ENCODE measurements at places on chromosomes 5 and 9.

DNA sequence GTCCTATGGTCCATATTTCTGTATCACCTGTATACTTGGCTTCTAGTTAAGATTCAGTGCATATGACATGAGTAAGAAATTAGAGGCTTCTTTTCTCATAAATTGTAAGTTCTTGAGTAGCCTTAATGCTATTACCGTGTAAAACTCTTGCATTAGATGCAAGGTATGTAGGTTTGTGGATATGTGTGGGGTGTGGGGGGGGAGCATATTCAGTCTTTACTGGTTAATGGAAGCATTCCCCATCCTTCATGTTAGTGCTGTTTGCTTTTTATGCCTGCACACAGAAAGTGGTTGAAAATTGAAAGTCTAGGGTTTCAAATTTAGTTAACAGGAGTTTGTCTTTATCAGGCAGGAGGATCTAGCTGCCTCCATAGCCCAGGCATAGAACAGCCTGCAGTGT is 16.1 kb downstream of the RAI14 start:
- no peak for DNase-seq

- DNase-seq = no peak
Measured at GRCh38 chr5:171970826-171971225, 35.6 kb downstream of the FBXW11 start.

DNA sequence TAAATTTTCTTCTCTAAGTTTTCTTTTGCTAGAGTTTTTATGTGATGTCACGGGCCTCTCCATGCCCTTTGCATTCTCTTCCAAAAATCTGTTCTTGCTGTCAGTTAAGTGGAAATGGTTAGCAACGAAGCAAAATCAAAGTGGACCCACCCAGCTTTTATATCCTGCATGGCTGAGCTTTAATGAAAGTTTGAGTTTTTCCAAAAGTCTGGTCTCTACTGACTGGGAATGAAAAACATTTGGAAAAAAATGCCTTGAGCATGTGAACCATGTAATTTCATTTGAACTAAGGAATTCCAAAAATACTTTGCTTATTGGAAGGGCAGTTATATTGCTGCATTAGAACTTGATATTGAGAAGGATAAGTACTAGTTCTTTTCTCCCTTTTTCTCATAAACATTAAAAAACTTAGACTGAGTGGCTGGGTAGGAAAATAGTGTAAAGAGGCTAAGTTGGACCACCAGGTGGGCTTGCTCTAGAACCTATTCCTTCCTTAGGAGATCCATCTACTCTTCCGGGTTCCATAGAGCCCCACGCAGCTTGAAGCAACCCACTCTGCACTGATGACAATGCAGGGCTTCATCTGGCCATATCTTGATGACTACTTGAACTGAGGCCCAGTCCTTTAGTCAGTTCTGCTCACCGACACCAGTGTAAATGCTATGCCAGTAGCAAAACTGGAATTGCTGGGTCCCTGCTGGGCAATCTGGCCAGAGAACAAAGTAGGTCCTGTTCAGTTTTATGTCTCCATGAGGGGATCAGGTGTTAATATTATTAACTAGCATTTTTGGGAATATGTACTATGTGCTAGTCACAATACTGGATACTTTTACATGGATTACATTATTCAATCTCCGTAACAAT is 17.4 kb upstream of the RIC1 start:
- no peak for DNase-seq

DNA sequence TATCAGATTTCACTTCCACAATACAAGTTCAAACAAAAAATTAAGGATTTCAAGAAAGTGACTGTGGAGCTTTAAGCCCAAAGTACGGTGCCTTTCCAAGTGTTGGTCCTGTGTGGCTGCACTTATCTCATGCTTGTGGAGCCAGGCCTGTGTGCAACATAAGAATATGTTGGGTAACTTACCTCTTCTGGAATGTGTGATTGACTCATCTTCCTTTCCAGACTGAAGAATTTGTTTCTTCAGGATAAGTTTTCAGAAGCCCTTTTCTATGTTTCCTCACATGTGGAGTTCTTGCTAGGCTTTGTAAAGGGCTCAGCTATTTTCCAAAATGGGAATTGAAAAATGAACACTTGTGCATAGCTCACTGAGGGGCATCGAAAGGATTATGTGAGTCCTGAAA is 485.1 kb upstream of the PAPPA start:
- no peak for DNase-seq

- no peak for DNase-seq
Measured at GRCh38 chr9:116951588-116952435, 264.7 kb downstream of the TRIM32 start.

DNA sequence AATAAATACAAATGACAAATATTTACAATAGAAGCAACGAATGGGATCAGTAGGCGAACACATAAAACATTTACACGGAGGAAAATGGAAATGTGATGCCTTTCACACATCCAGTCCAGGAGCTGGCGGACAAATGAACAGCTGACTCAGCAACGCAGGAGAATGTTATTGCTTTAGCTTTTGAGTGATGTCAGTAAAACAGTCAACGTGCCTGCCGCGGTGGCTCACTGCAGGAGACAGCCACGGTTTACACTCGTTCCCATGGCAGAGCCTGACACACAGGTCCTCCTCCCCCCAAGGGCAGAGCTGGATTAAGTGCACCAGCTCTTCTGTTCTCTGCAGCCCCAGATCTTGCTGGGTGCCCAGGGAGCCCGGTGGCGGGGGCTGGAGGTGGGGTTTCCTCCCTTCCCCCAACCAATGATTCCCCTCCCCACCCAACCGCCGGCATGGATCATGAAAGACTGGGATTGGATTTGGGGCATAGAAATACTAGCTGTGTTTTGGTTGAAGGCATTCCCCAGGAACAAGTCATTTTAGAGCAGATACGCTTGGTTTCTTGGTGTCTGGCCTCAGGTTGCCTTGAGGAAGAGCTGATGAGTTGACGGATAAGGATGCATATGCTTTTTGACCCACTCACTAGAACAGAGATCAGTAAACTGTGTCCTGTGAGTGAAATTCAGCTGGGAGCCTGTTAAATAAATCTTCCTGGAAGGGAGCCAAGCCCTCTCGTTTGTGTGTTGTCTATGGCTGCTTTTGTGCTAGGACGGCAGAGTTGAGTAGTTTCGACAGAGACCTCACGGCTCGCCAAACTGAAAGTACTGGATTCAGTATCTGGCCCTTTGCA is 12.5 kb downstream of the STC2 start:
- no peak for DNase-seq

DNA sequence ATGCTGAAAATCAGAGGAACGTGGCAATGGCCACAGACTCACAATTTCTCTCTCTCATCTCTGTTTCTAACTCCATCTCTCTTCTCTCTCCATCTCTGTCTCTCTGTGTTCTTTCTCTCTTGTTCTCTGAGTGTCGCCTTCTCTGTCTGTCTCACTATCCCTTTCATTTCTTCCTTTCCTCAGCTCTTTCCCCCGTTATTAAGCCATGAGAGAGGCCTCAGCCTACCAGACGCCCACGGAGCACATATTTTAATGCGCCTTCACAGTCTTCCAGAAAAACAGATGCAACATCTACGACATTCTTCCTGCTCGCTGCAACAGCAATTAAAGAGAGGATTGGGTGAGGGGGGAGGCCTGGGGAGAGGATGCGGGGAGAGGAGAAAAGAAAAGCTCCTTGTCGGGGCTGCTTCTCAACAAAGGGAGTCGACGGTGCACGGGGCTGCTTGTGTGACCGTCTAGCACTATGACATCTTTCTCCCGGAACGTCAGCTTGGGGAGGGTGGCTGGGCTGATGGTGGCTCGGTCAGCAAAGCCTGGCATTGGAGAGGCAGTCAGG is 37.7 kb upstream of the NEURL1B start:
- DNase-seq = no peak

- no peak for DNase-seq
Measured at GRCh38 chr9:13383216-13383615, 103.7 kb upstream of the MPDZ start.

GRCh38 chr9:17191082-17191481 is 56.2 kb downstream of the CNTLN start:
- no peak for DNase-seq

- DNase-seq = no peak
Measured at GRCh38 chr5:67265951-67266350, 69.4 kb upstream of the CD180 start.

DNA sequence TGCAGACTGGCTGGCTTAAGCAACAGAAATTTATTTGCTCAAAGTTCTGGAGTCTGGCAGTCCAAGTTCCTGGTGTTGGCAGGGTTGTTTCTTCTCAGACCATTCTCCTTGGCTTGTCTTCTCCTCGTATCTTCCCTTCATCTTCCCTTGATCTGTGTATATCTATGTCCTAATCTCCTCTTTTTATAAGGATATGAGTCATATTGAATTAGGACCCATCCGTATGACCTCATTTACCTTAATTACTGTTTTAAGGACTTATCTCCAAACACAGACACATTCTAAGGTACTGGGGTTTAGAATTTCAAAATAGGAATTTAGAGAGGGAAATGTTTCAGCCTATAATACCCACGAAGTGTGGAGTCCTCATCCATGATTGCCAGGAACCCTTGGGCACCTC is 13.1 kb upstream of the LPAR1 start:
- no peak for DNase-seq

- no peak for DNase-seq
Measured at GRCh38 chr5:52928689-52929088, 60.5 kb upstream of the ITGA2 start.

DNA sequence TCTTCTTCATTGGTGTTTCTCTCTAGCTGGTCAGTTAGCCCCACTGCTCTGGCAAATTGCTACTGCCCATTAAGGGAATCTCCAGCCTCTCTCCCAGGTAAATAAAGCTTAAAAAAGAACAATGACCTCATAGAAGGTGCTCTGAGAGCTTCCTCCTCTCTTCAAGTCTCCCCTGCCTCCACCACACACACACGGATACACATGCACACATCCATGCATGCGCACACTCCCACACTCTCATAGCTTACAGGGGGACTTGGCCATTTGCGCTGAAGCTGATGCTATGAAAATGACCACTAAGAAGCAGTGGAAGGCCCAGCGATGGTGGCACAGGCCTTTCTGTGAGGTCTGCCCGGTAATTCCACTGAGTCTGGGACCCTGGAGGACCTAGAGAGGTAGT is 250.9 kb downstream of the AOPEP start:
- no peak for DNase-seq

- no peak for DNase-seq
Measured at GRCh38 chr5:92147798-92148197, 764.7 kb upstream of the ARRDC3 start.

DNA sequence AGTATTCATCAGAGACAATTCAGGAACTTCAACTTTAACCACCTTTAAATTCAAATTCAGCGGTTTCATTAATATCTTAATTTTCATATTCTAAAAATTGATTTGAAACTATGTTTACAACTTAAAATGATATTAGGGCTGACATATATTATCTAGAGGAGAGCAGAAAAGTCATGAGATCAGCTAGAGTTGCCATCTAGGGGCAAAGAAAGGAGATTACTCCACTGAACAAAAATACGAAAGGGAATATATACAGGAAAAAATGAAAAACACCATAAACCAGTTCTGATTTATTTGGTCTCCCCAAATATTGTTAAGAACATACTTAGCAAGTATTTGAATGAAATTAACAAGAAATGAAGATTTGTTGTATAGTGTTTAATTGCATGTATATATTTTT is 946.3 kb downstream of the DTWD2 start:
- no peak for DNase-seq

GRCh38 chr5:154278908-154279307 is 88.4 kb downstream of the GALNT10 start:
- DNase-seq = no peak

- DNase-seq = no peak
Measured at GRCh38 chr5:126919566-126919965, 110.8 kb downstream of the MARCHF3 start.

- DNase-seq = no peak
Measured at GRCh38 chr5:17088051-17088450, 129.4 kb upstream of the BASP1 start.

- no peak for DNase-seq
Measured at GRCh38 chr5:156134216-156134615, 192.7 kb upstream of the SGCD start.

DNA sequence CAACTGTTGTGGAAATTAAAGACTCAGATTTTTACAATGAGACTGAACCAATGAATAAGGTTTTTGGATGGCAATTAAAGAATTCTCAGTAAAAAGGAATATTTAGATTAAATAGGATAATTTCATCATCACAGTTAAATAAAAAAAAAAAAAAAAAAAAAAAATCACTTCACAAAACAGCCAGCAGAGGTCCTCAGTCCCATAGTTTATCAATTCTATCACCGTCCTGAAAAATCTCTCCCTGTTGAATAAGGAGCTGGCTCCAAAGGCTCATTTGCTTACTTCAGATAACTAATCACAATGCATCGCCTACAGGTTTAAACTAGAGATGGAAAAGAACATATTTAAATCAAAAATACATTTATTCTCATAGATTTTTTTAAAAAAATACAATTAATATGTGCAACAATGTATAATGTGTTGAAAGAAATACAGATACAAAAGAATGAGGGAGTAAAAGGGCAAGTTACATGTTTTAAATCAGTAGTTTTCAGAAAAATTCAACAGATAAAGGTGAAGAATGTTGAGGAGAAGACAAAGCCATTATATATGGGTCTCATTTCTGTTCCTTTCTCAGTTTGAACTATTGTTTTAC is 175.8 kb upstream of the CHD1 start:
- DNase-seq = peak; percentile 22

DNA sequence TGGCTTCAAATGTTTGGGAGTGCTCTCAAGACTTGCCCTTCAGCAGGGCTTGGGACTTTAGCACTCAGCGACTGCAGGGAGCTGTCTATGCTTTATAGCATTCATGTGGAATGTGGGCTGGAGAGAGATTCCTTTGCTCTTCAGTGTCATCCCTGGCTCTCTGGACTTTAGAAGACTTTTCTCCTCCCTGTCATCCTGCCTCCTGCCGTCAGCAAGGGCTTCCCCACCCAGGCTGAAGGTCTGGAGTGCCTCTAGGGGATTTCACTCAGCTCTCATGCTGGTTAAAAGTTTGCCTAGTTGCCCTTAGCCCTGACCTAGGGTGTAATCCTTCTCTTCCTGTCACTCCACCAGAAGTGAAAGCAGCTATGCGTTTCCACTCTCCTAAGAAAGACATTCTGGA is 210.9 kb downstream of the FRMD3 start:
- no peak for DNase-seq

DNA sequence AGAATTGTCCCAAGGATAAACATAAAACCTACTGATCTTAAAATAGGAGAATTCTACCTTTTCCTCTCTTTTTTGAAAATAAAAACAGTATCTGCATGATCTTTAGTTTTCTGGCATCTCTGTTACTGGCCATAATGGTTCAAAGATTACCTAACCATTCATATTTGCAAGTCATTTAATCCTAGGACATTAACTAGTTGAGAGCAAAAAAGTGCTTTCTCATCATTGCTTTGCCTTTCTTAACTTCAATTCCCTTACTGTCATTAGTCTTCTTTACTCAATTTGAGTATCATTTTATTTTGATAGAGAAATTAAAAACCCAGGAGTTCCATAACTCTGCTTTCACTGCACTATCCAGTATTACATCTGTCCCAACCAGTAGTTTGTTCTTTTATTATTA is 68.6 kb downstream of the RFX3 start:
- no peak for DNase-seq

GRCh38 chr5:68071736-68072135 is 143.8 kb upstream of the PIK3R1 start:
- no peak for DNase-seq

Measured in CD4-positive, alpha-beta T cell treated with Interleukin-2 at 100 ng/mL for 4 hours (primary cell).